ENCODE measurements at places on chromosomes 4 and X.
A peak's percentile ranks its signal among the peaks of the same experiment; 100 is the strongest.

- no peak for DNase-seq
These were observed 82.3 kb upstream of the PPARGC1A start for GRCh38 chr4:23972187-23972586.

DNA sequence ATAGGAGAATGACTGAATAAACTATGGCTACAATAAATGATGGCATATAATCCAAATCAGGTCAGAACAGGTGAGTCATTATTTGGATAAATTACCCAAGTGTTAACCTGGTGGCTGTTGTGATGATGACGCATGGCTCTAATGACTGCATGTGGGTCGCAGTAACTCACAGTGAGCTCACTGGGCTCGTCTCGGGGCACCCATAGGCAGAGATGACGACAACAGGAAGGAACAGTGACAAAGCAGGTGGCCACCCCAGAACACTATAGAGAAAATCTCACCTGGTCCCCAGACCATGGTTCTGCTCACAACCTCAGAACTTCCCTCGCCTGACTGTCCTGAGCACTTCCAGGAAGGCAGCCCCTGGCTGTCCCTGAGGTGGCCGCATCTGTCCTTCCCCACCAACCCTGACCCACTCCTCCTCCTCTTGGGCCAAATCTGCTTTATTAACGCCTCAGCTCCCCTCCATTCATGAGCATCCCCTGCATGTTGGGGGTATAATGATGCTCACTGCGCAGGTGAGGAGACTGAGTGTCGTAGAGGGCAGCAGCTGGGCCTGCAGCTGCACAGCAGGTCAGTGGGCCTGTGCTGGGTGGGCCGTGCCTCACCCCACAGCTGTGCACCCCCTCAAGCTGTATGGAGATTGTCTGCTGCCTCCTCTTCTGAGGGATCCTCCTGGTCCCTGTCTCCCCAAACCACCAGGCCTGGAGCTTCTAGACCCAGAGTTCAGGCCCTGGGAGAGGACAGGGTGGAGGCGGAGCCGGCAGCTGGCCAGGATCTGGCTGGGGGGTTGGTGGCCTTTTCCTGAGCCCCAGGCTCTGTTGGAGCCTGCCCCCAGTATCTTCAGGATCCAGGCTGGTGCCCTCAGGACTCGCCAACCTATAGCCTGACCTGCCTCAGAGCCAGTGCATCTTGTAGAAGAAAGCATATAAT is 30.9 kb upstream of the FAM156A start:
- peak; percentile 6 for DNase-seq

GRCh38 chrX:11290416-11291102 is 2.7 kb upstream of the AMELX start:
- no peak for DNase-seq

DNA sequence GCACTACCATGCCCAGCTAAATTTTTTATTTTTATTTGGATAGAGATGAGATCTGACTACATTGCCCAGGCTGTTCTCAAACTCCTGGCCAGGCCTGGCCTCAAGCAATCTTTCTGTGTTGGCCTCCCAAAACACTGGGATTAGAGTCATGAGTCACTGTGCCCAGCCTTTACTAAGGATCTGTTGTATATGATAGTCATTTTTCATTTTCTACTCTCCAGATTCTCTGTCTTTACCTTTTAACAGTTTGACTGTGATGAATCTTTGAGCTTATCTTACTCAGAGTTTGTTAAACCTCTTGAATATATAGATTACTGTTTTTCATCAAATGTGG is 161.8 kb downstream of the FNIP2 start:
- no peak for DNase-seq

DNA sequence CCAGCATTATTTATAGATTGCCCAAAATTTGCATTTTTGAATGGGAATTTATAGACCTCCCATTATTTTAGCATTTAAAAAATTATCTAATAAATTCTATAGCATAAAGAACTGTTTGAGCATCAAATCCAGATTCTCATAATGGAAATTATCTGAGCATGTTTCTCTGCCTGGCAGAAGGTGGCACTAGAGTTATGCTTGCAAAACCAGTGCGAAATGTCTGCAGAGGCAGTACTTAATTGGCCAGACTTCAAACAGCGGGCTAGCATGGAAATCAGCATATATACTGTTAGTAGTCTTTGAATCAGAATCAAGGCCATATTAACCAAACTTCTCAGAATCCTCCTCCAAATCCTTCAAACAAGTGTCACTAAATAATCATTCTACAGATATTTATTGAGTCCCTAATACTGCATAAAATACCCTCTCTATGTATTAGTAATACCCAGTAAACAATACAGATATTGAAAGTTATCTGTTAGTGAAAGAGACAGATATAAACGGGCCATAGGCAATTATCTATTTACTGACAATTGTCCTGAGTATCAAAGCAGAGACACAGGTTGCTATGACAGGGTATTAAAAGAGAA is 78.7 kb upstream of the DCLK2 start:
- no peak for DNase-seq

GRCh38 chrX:148380107-148380506 is 120.3 kb upstream of the AFF2 start:
- DNase-seq: no peak

GRCh38 chr4:25857851-25858400 is 4.9 kb downstream of the SEL1L3 start:
- DNase-seq: no peak

- no peak for DNase-seq
These were observed 110.9 kb upstream of the ANK2 start for GRCh38 chr4:112938461-112939058.

GRCh38 chr4:47484168-47484567 is 907 bp upstream of the ATP10D start:
- no peak for DNase-seq

DNA sequence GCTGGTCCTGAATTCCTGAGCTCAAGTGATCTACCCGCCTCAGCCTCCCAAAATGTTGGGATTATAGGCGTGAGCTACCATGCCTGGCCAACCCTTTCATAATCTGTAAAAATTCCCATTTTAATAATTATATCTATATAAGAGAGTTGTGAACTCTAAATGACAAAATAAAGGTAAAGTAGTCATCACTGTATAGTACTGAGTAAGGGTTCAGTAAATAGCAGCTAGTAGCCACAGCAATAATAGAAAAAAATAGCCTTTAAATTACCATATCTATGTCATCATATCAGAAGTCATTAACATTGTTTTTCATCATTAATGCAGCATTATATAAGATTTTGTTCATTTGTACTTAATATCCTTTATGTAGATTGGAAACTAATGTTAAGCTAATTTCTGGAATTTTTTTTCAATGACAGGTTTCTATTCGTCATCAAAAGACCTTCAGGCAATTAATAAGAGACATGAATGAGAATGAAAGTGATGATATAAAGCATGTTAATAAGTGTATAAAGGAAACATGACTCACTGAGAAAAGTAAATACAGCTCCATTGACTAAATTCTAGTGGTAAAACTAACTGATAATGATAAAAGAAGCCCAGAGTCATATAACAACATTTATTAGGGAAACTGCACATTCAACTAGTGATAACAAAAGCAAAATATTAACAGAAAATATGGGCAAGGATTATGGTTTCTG is 85.9 kb upstream of the UGT8 start:
- DNase-seq: no peak

DNA sequence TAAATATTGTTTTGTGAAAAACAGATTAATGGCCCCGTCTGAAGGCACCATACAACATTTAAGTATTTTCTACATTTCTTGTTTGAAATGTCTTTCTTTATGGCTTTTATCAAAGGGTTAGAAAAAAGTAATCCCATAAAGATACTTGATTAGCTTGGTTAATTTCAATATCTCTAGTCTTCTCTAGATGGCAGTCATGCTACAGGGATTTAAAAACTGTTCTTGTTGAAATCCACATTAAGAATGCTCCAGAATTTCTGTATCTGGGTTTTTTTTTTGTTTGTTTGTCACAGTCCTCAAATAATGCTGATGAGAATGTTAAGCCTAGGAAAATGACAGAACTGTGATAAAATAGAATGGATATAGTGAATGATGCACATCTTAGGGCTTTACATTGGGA is 109.0 kb upstream of the AADAT start:
- DNase-seq: no peak

DNA sequence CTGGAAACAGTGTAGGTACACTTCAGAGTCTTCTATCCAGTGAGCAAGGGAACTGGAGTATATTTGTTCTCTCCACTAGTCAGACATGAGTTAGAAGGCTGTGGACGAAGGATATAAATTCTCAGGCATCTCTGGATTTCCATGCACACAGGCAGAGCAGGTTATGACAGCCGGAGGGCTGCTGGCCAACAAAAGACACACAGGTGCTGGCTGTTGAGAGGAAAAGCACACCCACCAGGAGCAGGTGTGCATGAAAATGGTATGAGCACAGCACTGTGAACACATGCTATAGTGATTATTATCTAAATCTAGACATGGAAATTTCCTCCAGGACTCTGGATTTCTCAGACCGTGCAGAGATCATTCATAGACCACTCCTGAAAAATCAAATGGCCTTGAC is 444.7 kb upstream of the RPS6KA3 start:
- no peak for DNase-seq

DNA sequence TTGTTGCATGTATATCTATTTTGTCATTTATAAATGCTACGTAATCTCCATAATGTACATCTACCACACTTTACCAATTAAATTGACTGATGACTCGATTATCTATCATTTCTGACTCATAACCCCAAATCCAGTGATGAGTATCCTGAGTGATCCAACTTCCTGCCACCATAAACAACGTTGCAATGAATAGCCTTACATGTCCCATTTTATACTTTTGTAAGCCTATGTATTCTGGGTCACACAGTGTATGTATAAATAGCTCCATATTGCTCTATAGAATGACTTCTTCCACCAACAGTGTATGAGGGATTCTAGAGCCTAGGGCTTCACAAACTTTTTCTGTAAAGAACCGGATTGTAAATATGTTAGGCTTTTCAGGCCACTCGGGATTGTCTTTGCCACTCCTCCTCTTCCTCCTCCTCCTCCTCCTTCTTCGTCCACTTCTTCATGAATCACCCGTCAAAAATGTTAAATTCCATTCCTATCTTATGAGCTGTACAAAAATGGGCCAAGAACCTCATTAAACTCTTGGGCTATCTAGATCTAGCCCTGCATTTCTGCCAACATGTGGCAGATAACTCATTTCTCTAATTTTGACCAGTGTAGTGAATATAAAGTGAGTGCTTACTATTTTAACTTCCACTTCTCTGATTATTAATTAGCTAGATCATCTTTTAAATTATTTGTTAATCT is 672.2 kb upstream of the AMOT start:
- DNase-seq: no peak

- no peak for DNase-seq
These were observed 778 bp downstream of the C1QTNF7 start for GRCh38 chr4:15428611-15429010.

- DNase-seq: no peak
These were observed 5.2 kb upstream of the PDE6B start for GRCh38 chr4:620201-620600.

- no peak for DNase-seq
These were observed 113.5 kb upstream of the USP9X start for GRCh38 chrX:40971736-40972135.

- no peak for DNase-seq
These were observed at the start of gene FAT1 for GRCh38 chr4:186723292-186724057. FAT1 (minus strand) TSS chr4:186723856; CDS start chr4:186709827, 14,029 bp downstream.

DNA sequence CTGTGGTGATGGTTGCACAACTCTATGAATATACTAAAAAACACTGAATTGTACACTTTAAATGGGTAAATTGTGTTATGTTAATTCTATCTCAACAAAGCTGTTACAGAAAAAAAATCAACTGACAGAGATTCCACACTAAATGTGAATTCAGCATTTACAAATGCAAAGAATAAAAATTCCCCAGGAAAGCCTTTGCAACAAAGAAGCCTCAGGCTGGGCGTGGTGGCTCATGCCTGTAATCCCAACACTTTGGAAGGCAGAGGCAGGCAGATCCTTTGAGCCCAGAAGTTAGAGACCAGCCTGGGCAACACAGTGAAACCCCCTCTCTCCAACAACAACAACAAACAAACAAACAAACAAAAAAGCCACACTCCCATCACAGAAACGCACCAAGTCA is 8.9 kb downstream of the BCLAF3 start:
- DNase-seq: no peak

DNA sequence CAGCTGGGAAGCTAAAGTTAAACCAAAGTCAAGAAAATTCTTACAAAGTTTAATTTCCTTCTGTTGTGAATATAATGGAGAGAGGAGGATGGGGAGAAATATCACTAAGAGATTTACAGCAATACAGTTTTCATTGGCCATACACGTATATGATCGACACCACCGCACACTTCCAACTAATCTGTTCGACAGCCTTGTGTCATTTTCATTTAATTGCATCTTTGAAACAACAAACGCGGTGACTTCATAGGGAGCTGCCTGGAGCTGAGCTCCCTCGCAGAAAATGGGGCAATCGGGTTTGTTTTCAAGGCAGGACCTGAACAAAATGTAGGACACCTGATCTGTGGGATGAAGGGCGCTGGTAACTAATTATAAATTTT is 1.3 kb downstream of the PTPN13 start:
- no peak for DNase-seq

GRCh38 chr4:111717921-111718320 is 427.3 kb upstream of the FAM241A start:
- no peak for DNase-seq

DNA sequence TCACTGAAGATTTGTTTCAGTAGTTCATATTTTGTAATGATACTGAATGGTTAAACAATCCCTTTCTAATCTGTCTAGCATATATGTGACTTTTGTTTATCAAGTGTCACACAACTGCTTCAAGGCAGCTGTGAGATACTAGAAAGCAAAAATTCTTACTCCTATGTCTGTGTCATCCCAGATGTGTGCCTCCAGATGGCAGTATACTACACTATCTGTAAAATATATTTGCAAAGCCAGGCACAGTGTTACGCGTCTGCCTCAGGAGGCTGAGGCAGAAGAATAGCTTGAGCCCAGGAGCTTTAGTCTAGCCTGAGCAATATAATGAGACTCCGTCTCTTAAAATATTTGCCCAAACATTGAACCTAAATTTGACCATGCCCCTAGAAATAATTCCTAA is 4.0 kb downstream of the NUDT10 start:
- peak; percentile 37 for DNase-seq

- DNase-seq: no peak
These were observed 146.0 kb upstream of the GPC4 start for GRCh38 chrX:133561251-133561650.

GRCh38 chr4:138330531-138330930 is 88.4 kb upstream of the SLC7A11 start:
- DNase-seq: no peak

DNA sequence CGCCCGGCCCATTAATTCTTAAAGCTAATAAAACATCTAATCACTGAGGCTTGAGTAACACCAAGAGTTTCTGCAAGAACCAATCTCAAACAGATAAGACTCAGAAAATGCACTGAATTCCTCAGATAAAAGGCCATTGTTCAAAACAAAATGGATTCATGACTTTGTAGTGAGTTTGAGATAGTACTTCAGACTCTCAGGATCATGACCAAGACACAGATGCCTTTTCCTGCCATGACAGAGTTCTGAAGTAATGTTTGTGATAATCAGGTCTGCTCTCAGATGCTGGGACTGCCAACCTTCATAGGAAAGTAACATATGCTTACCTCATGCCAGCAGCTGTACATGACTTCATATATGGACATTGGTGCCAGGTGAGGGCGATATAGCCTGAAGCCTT is 54.6 kb downstream of the NIPAL1 start:
- no peak for DNase-seq

GRCh38 chrX:113962343-113962742 is 621.5 kb upstream of the HTR2C start:
- no peak for DNase-seq
